Tibial artery (tissue), 4 donors: ENCODE measurements at places on chromosomes 11 and 22.

DNA sequence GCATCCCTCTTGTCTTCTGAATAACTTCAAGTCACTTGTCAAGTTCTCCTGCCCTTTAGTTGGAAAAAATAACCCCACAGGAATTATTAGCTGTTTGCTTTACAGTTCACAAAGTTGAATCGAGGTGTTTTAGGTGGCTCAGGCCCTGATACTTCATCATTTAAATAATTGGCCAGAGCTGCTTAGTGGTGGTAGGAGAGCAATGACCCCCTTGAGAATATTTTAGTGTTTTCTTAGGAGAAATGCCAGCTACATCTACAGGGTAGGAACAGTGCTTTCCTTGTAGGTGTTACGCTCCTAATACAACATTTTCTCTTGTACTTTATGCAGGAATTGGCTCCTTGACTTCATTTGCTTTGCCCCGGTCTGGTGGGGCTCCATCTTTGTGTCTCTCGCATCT is 73.2 kb downstream of the C22orf31 start:
- no peaks in the 10 kb centered on the region for H3K4me1 ChIP-seq
- peak overlapping the region; percentile 4 for H3K27ac ChIP-seq
- no peak overlapping the region for H3K4me3 ChIP-seq
- no peaks in the 10 kb centered on the region for H3K27me3 ChIP-seq
- no peak for DNase-seq

- H3K27ac ChIP-seq = no peak overlapping the region
- no peaks in the 10 kb centered on the region for H3K36me3 ChIP-seq
- no peaks in the 10 kb centered on the region for H3K27me3 ChIP-seq
- no peak overlapping the region for H3K4me3 ChIP-seq
- DNase-seq = no peak
Measured at GRCh38 chr22:21626073-21626734, 3.6 kb downstream of the YDJC start.

- peaks cover 34% of the 10 kb centered on the region for H3K36me3 ChIP-seq
- H3K27ac ChIP-seq = peak overlapping the region; percentile 65
- H3K27me3 ChIP-seq = no peaks in the 10 kb centered on the region
- H3K4me3 ChIP-seq = no peak overlapping the region
- no peak for DNase-seq
Measured at GRCh38 chr11:128481135-128481534, 106.2 kb downstream of the ETS1 start.

DNA sequence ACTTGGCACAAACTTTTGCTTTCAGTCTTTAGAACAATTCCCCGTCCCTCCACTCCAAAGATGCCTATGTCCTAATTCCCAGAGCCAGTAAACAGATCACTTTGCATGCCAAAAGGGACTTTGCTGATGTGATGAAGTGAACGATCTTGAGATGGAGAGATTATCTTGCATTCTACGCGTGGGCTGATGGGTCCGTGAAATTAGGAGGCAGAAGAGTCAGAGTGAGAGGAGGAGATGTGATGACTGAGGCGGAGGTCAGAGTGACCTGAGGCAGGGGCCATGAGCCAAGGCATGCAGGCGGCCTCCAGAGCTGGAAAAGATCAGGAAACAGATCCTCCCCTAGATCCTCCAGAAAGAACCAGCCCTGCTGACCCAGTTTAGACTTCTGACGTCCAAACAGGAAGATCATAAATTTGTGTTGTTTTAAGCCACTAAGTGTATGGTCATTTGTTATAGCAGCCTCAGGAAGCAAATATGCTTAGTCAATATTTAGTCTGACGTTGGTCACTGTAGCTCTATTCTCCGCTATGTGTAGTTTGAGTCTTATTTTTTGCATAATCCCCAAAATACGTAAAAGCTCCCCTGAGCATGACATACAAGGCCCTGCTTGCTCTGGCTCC is 76.0 kb upstream of the TIMP3 start:
- H3K36me3 ChIP-seq = no peaks in the 10 kb centered on the region
- no peak overlapping the region for H3K27ac ChIP-seq
- no peak for DNase-seq
- peaks cover 14% of the 10 kb centered on the region for H3K4me1 ChIP-seq
- H3K27me3 ChIP-seq = no peaks in the 10 kb centered on the region

DNA sequence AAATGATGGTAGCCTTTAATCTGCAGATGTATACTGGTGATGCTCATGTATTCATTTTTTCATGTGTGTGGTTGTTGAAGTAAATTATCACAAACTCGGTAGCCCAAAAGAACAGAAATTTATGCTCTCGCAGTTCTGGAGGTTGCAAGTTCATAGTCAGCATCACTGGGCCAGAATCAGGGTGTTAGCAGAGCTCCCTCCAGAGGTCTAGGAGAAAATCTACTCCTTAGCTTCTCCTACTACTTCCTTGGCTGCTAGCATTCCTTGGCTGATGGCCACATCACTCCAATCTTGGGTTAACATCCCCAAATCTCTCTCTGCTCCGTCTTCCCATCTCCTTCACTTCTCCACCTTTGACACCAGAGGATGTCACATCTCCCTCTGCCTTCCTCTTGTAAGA is 45.3 kb upstream of the GALNT18 start:
- H3K4me1 ChIP-seq = no peaks in the 10 kb centered on the region
- no peaks in the 10 kb centered on the region for H3K36me3 ChIP-seq
- no peak for DNase-seq
- H3K27ac ChIP-seq = no peak overlapping the region

- no peak overlapping the region for H3K4me3 ChIP-seq
- no peaks in the 10 kb centered on the region for H3K4me1 ChIP-seq
- no peak overlapping the region for H3K27ac ChIP-seq
Measured at GRCh38 chr22:30556388-30556787, 9.8 kb upstream of the SEC14L6 start.

DNA sequence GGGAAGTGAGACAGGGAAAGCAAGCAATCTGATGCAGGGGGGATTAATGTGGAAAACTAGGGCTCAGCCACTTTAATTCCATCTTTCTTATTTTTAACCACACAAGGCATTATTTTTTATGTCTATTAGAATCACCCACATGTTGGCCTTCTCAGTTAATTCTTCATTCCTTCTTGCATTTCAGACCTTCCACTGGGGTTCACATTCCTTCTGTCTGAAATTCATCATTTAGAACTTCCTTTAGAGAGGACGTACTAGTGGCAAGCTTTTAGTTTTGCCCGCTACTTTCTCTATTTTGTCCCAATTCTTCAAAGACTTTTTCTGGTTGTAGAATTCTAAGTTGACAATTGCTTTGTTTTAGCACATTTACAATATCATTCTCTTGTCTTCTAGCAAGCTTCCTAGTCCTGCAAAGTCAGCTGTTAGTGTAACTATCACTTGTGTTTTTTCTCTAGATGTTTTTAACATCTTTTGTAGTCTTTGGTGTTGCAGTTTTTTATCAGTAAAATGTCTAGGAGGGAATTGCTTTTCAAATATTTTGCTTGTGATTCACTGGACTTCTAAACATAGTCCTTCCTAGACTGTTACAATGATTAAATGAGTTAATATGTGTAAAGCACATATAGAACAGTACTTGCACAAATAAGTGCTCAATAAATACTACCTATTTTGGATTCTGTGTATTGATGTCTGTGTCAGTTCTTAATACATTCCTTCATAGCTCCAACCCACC is 5.5 kb upstream of the NNMT start:
- no peaks in the 10 kb centered on the region for H3K27me3 ChIP-seq
- DNase-seq = no peak
- H3K4me3 ChIP-seq = no peak overlapping the region

- no peaks in the 10 kb centered on the region for H3K27me3 ChIP-seq
- H3K4me1 ChIP-seq = no peaks in the 10 kb centered on the region
- DNase-seq = no peak
- H3K36me3 ChIP-seq = no peaks in the 10 kb centered on the region
Measured at GRCh38 chr11:60700689-60701468, 1.5 kb downstream of the MS4A8 start.
